Ascending aorta (tissue), 2 donors: ENCODE measurements at places on chromosomes 2 and 18. TPM values are rescaled to one million over a fixed set of nuclear protein-coding genes. Genes with fewer than 3 reads are reported as not detected.

The CYS1 gene
- 13.8 TPM for total RNA-seq

The MEP1B gene
- not detected for total RNA-seq

The SKA1 gene
- total RNA-seq = not detected

The SLC16A14 gene
- total RNA-seq = 15.8 TPM

The IL36B gene
- not detected for total RNA-seq

The PROKR1 gene
- not detected for total RNA-seq

The MARCO gene
- total RNA-seq = 28.4 TPM

The GPD2 gene
- total RNA-seq = 20.0 TPM

The TMEM200C gene
- under 0.01 TPM for total RNA-seq

The PKDCC gene
- total RNA-seq = 210 TPM

The SP9 gene
- total RNA-seq = not detected

The PSD4 gene
- total RNA-seq = 11.2 TPM

The LBX2 gene
- total RNA-seq = 3.0 TPM

The VSNL1 gene
- not detected for total RNA-seq

The DSG4 gene
- total RNA-seq = not detected

The COL4A4 gene
- total RNA-seq = 20.5 TPM

The TBR1 gene
- not detected for total RNA-seq

The VWC2L gene
- not detected for total RNA-seq

The IL1F10 gene
- total RNA-seq = not detected

DNA sequence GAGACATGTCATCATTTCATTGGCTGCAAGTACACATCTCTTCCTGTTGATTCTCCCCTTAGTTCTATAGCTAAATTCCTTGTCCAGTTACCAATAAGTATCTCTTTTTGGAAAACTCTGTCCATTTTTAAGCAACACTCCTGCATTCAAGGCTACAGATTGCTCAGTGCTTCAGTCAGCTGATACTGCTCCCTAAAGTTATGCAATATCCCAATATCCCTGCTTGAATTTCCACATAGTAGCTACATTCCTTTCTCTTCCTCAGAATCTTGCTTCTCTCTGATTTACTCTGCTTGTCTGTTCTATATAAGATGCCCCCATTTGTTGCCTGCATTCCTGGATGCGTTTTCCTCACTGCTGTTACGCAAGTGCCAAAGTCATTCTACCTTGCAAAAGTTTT, 109.8 kb downstream of the PARD3B start:
- DNase-seq = no peak

GRCh38 chr2:85954590-85955458, 66.0 kb upstream of the ST3GAL5 start:
- no peak for DNase-seq

- peak; percentile 83 for DNase-seq
These were observed 412 bp downstream of the OSBPL1A start for GRCh38 chr18:24397131-24397693.

DNA sequence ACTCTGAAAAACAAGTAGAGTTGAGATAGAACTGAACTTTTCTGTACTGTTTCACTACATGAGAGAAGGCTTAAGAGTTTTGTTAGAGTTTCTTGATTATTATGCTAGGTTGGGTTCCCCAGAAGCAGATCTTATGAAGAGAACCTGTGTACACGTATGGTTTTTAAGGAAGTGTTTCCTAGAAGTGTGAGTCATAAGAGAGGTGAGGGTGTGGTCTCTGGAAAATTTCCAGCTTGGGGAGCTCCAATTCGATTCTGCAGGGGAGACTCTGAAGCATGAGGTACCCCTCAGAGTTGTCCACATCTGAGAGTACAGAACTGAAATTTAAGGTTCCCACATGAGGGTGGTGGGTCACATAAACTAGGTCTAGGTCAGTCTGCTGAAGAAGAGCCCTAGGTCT, 83.3 kb upstream of the MAP2 start:
- no peak for DNase-seq

- DNase-seq = no peak
These were observed 460.8 kb upstream of the CHST9 start for GRCh38 chr18:27645929-27646328.

DNA sequence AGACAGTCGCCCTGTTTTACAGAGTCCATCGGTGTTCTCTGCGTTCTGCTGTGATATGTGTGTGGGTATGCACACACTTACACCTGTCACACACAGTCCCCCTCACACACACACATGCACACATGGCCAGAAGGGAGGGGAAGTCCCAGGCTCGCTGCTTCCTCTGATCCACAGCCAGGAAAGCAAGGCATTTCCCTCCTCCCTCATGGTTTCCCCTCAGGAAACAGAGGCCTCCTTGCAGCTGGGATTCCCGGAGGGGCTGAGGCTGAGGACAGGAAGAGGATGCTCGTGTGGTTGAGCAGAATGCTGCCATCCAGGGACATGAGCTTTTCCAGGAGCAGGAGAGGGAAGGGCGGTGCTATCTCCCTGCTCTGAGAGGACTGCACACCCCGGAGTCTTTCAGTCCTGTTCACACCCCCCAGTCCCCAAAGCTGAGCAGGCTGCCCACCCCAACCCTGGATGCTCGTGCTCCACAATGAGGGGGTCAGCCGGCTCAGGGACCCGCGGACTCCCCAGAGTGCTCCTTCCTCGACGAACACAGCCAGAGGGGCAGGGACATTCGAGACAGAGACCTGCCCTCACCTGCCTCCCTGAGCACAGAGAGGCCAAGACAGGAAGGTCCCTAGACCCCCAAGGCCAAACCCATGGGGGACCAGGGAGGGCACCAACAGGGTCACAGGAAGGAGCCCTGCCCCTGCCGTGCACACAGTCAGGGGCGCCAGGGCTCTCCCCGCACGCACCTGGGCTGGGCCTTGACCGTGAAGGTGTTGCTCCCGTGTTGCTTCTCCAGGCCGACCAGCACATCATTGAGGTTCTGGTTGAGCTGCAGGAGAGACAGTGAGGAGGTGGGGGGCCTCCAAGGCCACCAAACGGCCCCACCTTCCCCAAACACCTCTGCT, 45.3 kb downstream of the BIN1 start:
- DNase-seq = no peak

DNA sequence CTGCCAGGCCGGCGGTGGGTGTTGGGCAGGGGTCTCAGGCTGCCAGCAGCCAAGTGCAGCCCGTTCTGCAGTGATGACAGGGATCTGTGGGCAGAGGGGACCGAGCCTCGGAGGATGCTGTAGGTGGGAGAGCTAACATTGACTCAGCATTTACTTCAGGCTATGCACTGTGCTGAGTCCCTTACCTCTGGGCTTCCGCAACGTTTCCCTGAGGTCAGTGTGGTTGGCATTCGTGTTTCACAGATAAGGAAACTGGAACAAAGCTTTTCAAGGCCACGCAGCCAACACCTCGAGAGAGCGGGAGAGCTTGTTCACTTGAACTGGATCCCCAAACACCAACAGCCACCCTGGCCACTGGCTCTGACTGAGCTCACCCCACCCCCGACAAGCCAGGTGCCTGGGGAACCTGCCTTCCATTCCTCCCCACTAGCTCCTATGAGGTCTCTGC, 839 bp upstream of the GPR148 start:
- no peak for DNase-seq

- no peak for DNase-seq
These were observed 20.3 kb downstream of the ACTR3 start for GRCh38 chr2:113910110-113910717.

DNA sequence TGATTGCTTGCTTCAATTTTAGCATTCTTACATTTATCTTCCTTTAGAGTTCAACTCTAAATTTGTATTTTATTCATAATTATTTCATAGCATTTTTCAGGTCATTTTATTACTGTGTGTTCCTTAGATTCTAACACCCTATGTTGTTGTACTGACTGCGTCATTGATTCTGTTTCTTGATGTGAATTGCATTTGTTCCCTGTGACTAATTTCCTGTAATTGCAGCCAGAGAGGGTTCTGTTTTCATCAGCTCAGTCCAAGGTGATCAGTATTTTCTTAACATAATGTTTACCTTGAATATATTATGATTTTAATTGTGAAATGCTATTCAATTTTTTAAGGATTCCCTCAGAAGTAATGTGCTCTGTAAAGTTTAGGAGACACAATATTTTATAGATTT, 970.2 kb upstream of the PIK3C3 start:
- no peak for DNase-seq

- no peak for DNase-seq
These were observed 162.9 kb downstream of the CNTNAP5 start for GRCh38 chr2:124187948-124188347.

DNA sequence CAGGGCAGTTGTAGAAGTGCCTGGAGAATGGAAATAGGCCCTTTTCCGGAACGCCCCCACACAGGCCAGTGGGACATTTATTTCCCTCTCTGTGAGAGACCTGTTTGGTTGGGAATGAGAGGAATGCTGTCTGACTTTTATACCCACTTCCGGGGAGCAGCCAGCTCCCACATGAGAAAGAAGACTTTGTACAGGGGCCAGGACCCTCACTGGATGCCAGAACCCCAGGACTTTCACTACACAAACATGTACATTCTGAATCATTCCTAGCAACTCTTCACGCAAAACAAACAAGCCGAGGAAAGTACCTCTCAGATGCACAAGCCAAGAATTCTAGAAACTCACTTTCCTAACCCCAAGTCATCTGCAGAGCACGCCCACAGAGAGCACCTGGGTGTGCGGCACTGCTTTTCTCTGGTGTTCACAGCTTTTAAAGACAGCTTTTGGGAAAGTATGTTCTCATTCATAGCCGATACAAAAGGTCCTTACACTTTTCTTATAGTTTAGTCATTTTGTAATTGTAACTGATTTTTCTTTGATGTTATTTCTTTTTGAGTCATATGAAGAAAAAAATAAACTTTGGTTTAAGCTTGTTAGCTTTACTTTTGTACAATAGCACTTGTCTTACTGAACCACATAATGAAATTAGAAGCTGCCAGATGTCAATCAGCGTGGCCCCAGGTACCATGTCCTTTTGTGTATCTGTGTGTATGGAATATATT, 856.1 kb upstream of the ID2 start:
- no peak for DNase-seq

GRCh38 chr2:20209373-20210109, 15.4 kb downstream of the SDC1 start:
- DNase-seq = no peak

- DNase-seq = no peak
These were observed 77.3 kb upstream of the PHLPP1 start for GRCh38 chr18:62637807-62638687.

DNA sequence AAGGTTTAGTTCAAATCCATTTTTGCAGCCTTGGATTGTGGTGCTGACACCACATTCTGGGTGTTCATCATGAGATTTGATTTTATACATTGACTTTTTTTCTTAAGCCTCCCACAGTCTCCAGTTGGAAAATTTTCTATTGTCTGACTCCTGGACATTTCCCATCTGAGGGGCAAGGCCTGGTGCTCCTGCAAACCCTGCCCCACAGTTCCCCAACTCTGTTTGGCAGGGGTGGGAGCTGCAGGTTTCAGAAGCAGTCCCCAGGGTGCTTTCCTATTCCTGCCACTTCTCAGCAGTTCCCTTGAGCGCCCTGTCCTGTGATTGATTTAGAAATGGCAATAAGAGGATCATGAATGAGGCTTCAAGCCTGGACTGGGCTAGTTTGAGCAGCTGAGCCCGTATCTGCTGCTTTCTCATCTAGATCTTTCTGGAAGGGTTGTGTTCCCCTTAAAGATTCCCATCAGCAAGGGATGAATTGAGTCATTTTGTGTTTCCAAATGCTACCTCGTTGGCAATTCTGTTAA, 77.0 kb downstream of the CIB4 start:
- no peak for DNase-seq

- DNase-seq = no peak
These were observed 364.0 kb downstream of the GPD2 start for GRCh38 chr2:156800065-156800653.

DNA sequence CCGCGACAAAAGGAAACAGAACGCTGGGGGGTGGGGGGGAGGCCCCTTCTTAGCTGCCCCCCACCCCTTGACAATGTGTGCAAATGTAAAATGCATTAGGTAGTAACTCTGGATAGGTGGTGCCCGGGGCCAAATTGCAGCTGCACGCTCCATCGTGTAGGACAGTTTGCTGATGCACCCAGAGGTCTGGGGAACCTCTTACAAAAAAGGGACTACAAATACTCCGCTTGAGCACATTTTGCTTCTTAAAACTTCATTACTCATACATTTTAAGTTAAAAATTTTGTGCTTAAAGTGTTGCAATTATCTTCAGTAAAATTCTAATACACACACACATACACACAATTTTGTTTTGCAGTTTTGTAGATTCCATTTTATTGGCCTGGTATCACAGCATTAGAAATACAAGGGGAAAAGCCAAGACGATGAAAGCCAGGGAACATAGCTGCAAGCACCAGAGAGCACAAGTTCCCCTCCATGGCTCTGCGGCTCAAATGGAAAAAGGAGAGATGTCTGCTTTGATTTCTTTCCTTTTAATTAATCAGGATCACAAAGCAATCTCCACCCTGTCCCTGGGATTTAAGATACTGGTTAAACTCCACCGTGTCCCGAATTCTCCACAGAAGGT, 582.1 kb downstream of the ZEB2 start:
- no peak for DNase-seq

GRCh38 chr2:226247289-226248275, 552.0 kb downstream of the IRS1 start:
- DNase-seq = no peak

- no peak for DNase-seq
These were observed 190.1 kb upstream of the GLI2 start for GRCh38 chr2:120545521-120546047.

DNA sequence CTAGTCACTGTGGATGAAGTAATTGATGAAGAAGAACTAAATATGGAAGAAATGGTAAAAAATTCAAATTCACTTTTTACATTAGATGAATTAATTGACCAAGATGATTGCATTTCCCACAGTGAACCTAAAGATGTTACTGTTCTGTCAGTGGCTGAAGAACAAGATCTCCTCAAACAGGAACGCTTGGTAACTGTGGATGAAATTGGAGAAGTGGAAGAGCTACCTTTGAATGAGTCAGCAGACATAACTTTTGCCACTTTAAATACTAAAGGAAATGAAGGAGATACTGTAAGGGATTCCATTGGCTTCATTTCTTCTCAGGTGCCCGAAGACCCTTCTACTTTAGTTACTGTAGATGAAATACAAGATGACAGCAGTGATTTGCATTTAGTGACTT, 26.6 kb upstream of the DYSF start:
- DNase-seq = no peak

- no peak for DNase-seq
These were observed 272.1 kb upstream of the RND3 start for GRCh38 chr2:150759531-150759930.

- DNase-seq = peak; percentile 74
These were observed 136.1 kb upstream of the PID1 start for GRCh38 chr2:229407170-229407569.

DNA sequence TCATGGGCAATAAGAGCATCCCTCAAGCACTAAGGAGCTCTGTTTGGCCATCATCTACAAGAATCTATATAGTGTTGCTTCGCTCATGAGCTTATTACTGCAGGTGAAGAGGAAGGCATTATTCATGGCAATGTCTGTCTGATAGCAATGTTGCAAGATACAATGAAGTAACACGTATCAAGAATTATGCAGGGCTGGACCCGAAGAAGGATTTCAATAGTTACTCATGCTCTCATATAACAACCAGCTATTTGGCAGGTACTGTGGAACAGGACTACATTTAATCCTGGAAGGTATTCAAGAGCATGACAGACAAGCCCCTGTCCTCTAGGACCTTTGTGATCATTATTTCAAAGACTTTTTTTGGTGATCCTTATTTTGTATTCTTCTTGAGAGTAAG, 109.6 kb downstream of the LAMA3 start:
- DNase-seq = no peak

- no peak for DNase-seq
These were observed 23.6 kb downstream of the ORC2 start for GRCh38 chr2:200939832-200940231.

GRCh38 chr2:135494503-135494902, 36.5 kb downstream of the ZRANB3 start:
- no peak for DNase-seq

GRCh38 chr2:221911321-221911720, 339.2 kb upstream of the EPHA4 start:
- DNase-seq = no peak
